ENCODE measurements at places on chromosomes 16 and 17.

- peak; percentile 5 for DNase-seq
Observed at GRCh38 chr16:3879887-3880564, 487 bp downstream of the CREBBP start.

GRCh38 chr16:1572673-1573072, 39.2 kb downstream of the IFT140 start:
- DNase-seq: no peak

DNA sequence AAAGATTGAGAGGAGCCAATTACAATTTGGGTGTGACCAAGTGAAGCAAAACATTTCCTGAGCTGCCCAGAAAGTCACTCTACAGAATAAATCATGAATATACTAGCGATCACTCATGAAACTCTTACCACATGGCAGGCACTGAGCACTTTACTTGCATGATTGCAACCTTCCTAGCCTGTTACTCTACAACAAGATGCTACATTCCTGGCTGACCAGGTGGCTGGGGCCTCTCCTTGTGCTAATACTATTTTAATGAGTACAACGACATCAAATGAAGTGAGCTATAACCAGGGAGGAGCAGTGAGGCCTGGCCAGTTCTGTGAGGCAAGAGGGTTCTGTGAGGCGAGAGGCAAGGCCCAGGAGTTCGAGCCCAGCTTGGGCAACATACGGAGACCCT, 75.2 kb downstream of the CPPED1 start:
- no peak for DNase-seq

DNA sequence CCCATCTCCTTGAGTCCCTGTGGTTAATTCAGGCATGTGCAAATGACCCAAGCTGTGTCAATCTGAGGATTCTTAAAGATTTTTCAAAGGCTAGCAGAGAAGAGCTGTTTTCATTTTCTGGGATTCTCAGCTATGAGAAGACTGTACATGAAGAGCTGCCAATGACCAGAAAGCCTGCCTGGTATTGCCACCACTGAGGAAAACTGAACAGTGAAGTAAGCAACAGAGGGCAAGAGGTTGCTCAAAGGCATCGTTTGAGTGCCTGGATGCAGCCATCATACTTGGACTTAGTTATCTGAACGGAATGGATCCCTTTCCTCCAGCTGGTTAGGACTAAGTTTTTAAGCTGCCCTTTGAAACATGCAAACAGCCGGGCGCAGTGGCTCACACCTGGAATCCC, 38.4 kb downstream of the FAM20A start:
- DNase-seq: no peak

DNA sequence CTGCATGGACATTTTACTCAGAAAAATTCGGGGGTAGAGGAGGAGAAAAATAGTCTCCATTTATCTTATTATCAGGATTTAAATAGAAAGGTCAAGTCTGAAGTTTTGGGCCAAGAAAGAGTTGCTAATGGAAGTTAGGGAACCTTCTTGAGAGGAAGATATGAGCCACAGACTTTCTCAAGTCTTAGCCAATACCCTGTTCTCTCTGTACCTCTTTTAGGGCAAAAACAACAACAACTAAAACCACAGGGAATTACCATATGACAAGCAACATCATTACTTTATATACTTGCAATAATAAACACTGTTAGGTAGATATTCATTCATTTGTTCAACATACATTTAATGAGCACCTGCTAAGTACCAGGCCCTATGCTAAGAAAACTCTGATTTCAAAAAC, 282.2 kb upstream of the CDH5 start:
- DNase-seq: no peak

DNA sequence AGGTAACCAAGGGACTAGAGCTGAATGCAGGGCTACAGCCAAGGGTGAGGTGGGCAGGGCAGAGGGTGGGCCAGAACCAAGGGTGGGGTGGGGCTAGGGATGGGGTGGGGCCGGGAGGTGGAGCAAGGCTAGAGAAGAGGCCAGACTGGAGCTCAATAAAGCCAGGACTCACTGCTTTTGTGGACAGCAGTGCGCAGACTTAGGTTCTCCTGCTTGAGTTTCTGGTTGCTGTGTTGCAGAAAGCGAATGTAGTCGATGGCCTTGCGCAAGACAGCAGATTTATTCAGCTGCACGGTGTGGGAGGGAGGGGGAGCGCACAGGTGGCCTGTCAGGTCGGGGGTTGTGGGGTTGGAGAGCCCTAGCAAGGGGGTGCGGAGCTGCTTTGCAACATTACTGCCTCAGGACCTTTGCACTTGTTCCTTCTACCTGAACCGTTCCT, 18.7 kb downstream of the SREBF1 start:
- DNase-seq: peak; percentile 4

DNA sequence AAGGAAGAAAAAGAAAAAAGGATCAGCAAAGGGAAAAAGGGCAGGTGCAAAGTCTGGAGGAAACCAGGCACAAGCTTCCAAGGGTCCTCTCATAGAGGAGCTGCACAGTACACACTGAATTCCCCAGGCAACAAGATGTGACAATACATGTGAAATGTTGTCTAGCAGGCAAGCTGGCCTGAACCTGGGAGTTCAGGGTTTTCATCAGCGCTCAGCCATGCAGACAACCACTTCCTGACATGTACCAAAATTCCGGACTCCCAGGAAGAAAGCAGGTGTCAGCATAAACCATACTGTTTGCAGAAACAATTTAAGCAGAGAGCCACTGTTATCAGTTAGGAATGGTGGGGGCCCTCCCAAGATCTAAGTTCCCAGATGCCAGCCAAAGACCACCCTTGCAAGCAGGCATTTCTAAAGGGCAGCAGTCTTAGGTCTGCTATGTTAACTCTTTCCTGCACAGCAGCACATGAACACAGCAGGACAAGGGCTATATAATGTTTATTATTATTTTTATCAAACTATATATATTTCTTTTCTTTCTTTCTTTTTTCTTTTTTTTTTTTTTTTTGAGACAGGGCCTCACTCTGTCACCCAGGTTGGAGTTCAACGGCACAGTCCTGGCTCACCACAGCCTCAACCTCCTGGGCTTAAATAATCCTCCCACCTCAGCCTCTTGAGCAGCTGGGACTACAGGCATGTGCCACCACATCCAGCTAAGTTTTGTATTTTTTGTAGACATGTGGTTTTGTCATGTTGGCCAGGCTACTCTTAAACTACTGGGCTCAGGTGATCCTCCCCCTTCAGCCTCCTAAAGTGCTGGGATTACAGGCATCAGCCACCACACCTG, 10.1 kb downstream of the TK2 start:
- DNase-seq: peak; percentile 72

GRCh38 chr17:67434061-67434525, 57.0 kb downstream of the PITPNC1 start:
- peak; percentile 98 for DNase-seq

DNA sequence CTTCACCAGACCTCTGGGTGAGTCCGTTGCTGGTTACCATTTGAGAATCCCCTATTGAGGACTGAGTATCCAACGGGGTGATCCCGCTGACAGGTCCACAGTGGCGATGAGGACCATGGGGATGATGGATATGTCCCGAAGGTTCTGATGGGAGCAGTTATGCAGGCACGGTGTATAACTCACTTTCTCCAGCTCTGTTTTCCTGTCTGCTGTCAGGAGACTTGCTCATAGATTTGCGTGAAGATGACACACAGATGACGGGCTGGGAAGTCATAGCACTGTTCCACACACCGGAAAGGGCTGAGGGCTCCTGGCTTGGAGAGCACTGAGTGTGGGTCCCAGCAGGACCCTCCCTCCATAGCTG, 22.2 kb upstream of the ADCY7 start:
- no peak for DNase-seq

All from Kasumi-1 (cell line).